Activated T-cell treated with anti-CD3 and anti-CD28 coated beads for 1 hour (primary cell): ENCODE measurements at places on chromosomes 11 and 22.

DNA sequence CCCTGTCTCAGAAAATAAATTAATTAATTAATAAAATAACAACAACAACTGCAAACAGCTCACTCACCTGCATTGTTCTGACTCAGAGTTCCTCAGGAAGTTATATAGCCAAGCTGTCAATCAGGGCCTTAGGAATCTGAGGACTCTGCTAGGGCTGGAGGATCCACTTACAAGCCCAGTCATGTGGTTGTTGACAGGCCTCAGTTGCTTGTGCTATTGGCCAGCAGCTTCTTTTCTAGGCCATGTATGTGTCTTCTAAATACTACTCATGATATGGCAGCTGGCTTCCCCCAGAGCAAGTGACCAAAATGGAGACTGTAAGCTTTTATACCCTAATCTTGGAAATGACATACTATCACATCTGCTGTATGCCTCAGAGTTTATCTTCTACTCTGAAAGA is 20.8 kb upstream of the ATP5MG start:
- no peak for DNase-seq

DNA sequence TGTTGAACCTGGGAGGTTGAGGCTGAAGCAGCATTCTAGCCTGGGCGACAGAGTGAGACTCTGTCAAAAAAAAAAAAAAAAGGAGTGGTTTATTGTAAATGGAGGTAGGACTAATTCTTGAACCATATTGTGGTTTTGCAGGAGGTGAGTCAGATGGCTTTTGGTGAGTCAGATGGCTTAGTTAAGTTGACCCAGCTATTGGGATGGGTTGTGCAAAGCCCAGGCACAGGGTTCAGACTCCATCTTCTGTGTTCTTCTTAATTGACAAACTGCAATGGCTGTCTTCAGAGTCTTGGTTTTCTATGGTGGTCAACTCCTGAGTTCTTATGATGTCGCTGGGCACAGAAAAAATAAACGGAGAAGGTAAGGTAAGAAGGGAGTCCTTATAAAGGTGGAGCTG is 182.7 kb downstream of the ADAMTS15 start:
- DNase-seq: no peak

- no peak for DNase-seq
Observed at GRCh38 chr22:36197065-36197440, 4.6 kb downstream of the APOL4 start.

- no peak for DNase-seq
Observed at GRCh38 chr22:38311323-38311620, 6.0 kb downstream of the CSNK1E start.

DNA sequence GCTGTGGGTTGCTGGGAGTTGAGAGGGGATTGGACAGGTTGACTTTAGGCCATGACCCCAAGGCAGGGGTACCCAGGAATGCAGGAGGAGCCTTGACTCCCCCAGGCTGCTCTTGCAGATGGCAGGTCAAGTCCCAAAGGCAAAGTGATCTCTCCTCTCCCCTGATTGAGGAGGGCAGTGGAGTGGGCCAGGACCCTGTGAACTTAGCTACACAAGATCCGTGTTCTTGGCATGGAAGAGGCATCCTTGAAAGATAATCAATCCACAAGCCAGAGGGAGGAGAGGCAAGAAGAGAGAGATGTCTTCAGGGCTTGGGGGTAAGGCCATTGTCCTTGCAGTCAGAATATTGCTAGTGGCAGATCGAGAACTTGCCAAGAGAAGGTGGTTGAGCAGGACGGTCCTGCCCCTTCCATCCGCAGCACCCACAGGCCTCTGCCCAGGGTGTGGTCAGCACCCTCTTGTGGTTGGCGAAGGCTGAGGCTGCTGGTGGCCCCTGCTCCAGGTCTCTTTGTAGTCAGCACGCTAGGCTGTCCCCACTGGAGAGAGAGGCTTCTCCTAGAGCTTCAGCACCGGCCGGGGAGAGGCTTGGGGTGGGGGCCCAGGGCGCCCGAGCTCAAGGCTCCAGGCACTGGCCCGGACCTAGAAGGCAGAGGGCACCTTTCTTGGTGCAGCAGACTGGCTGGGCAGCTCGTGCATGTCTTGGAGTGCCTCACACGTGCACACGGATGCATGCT is 45.4 kb downstream of the KCNC1 start:
- no peak for DNase-seq

DNA sequence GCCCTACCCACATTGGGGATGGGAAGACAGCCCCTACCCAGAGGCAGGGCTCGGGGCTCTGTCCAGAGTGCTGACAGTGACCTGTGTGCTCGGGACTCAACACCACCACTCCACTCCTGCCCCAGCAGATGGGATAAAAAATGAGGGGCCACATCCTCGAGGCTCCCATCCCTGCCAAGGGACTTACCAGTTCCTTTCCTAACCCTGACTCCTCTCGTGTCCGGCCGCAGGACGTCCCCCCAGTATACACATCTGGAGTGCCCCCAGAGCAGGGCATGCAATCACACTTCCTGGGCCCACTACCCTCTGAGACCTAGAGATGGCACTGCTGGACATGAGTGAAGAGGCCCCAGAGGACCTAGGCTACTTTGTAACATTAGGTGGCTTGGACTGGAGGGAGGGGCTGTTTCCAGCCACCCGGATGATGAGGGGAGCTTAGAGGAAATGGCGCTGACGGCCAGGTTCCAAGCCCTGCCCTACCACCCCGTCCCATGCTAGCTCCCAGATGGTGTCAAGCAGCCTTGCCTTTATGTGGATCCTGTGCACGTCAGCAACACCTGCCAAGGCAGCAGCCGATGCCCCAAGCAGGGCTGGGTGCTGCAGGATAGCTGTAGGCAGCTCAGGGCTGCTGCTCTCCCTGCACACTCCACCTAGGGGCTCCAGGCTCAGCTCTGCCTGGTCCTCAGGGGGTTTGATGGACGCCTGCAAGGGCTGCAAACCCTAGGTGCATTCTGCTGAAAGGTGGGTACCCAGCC is 86.6 kb downstream of the DGCR2 start:
- no peak for DNase-seq

DNA sequence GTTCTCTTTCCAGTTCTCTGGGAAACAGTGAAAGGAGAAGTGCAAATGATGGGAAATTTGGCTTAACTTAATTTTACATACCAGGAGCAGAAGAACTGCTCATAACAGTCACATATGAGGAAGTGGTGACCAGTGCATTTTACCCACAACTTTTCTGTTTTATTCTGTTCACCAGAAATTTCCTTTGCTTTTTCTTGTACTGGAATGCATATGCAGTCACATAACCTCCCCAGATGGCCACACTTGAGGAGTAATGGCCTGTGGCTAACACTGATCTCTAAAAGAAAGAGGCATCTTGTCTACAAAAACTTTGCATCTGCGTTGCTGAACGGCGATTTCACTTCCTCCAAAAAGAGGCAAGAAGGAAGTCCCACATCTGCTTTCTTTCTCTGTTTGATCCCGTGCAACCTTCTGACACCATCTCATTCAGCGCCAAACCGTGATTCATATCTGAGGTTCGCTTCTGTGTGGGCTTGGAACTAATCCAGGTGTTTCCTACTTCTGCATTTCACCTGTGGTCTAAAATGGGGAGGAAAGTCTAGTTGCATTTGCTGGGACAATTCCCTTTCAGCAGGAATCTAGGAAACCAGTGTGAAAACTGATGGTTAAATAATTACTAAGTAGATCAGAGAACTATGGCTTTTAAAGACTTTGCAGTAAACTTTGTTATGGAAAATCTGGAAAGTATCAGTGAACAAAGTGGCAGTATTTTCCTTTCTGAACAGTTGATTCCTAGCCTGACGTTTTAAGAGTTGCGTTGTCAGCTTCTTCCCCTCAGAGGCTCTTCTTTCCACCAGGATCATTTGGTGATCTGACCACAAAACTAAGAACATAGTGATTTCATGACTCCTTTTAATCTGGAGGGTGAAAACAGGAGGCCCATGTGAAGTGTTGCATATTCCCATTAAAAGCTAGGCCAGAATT is 4.2 kb upstream of the MPEG1 start:
- no peak for DNase-seq

DNA sequence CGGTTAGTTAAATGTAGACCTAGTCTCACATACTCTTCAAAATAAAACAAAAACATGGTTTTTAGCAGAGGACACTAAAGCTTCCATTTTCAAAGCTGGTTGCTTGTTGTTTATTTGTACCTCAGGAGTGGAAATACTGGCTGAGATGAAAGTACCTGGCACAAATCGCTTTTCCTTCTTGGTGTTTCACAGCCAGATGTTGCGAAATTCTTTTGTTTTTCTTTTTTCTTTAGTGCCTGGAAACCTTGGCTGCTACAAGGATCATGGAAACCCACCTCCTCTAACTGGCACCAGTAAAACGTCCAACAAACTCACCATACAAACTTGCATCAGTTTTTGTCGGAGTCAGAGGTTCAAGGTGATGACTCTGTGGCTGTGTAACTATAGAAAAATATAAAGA is 48.3 kb downstream of the KREMEN1 start:
- no peak for DNase-seq

- no peak for DNase-seq
Observed at GRCh38 chr11:131598305-131598704, 227.9 kb downstream of the NTM start.

DNA sequence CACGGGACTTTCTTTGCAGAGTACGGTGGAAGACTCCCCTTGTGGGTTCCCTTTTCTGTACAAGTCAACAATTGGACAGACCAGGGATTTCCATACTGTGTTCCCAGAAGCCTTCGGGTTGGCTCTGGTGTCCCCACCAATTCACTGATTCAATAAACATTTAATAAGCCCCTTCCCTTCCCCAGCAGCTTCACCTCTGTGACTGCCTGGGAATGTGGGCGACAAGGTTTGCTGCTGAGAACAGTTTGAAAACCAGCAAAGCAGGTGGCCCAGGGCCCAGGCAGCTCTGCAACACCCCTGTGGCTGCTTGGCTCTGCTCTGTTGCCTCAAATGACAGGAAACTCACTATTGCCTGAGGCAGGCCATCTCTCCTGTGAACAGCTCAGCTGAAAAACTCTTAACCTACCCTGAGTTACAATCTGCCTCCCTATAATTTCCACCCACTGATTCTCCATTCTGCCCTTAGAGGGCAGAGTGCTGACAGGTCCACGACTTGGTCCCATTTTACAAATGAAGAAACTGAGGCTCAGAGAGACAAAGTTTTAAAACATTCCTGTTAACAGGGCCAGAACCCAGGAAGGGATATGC is 10.4 kb downstream of the ADORA2A start:
- DNase-seq: no peak

- DNase-seq: no peak
Observed at GRCh38 chr11:127103586-127104388, 103.2 kb upstream of the KIRREL3 start.

DNA sequence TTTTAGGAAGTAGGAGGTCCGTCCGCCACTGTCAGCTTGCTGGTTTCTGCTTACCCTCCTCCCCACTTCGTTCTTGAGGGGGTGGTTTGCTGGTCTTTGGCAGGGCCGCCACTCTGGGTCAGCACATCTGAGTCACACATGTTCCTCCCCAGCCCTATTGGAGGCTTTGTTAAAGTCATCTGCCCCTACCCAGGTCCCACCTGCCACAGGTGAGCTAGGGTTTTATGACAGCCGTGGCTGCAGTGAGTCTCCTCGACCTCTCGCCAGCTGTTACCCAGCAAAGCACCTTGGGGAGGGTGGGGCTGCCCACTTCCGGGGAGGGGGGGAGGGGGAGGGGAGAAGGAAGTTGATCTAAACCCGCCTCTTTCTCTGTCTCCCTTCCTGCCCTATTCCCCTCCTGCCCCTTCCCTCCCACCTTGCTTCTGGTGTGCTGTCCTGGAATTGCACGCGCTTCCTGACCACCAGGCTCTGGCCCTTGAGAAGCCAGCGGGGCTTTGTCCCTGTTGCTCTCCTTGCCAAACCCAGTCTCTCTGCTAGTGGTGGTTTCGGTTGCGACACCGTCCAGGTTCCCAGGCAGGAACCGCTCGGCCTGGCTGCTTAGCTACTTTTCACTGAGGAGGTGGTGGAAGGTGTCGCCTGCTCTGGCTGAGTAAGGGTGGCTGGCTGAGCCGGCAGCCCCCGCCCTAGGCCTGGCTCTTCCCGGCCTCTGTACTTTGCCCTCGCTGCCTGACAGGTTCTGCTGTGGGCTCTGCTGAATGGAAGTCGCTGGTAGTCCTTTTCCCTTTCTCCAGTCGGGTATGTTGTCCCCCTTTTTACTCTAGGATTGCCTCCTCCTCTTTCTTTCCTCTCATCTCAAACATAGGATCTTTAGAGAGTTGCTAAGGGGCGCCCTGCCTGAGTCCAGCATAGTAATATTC is 28.5 kb downstream of the RCOR2 start:
- peak; percentile 66 for DNase-seq

DNA sequence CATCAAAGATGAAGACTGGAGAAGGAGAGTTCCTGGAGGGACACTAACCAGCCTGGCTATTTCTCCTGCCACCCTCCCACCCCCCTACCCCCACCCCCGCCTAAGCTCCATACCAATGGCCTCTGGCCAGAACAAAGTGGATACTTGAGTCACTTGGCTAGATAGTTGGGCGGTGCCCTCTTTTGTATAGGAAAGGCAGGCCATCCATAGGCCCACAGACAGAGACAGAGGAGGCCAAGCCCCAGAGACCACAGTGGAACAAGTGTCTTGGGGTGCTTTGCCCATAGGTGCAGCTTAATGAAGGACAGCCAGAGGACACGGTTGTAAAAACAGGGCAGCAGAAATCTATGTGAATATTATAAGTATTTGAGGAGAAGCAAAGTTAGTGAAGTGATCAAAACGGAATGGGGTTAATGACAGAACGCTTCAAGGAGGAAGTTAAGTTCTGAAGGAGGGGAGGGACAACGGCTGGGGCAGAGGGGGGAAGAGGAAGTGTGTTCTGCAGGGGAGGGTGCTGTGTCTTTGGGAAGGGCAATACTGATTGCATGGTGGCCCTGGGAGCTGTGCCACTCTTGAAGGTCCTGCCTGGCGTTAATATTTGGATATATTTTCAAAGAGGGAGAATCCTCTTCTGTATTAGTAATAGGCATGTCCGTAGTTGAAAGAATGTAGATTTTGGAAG is 32.7 kb downstream of the FLI1 start:
- peak; percentile 45 for DNase-seq

GRCh38 chr11:31303644-31304180 is 65.8 kb downstream of the DCDC1 start:
- no peak for DNase-seq

- no peak for DNase-seq
Observed at GRCh38 chr11:125270106-125270505, 105.6 kb downstream of the PKNOX2 start.

GRCh38 chr22:25085930-25086901 is 113.4 kb upstream of the CRYBB3 start:
- no peak for DNase-seq

DNA sequence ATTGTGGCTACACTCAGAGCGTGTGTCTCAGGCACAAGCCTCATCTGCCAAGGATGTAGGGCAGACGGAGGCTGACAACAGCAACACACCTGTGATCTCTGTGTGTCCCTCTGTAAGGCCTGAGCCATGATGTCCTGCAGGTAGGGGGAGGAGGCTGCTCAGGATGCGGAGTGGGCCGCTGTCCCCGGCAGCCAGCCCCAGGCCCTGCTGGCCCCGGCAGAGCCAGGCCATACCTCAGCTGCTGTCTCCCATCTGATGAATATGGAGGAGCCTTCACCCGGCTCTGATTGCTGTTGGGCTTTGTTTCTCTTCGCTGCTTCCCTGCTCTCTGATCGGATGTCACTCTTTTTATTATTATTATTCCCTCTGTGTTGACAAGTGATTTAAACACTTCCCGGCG is 83.6 kb upstream of the NCAM1 start:
- DNase-seq: no peak
